NCI-H1092 (cell line): ENCODE measurements at places on chromosomes 3 and 15.

- no peak for DNase-seq
These were observed 156.6 kb downstream of the SMAD6 start for GRCh38 chr15:66858423-66859207.

- no peak for DNase-seq
These were observed 34.1 kb downstream of the SMARCC1 start for GRCh38 chr3:47747558-47747957.

GRCh38 chr3:195102609-195103467 is 168.1 kb downstream of the XXYLT1 start:
- DNase-seq, result no peak

DNA sequence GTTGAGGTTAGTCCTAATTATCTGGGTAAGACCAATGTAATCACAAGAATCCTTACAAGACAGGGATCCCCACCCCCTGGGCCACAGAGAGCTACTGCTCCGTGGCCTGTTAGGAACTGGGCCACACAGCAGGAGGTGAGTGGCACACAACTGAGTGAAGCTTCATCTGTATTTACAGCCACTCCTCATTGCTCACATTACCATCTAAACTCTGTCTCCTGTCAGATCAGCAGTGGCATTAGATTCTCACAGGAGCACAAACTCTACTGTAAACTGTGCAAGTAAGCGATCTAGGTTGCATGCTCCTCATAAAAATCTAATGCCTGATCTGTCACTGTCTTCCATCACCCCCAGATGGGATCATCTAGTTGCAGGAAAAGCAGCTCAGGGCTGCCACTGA is 58.5 kb upstream of the CRBN start:
- no peak for DNase-seq

GRCh38 chr3:142645236-142645793 is 49.1 kb downstream of the PLS1 start:
- DNase-seq, result no peak

DNA sequence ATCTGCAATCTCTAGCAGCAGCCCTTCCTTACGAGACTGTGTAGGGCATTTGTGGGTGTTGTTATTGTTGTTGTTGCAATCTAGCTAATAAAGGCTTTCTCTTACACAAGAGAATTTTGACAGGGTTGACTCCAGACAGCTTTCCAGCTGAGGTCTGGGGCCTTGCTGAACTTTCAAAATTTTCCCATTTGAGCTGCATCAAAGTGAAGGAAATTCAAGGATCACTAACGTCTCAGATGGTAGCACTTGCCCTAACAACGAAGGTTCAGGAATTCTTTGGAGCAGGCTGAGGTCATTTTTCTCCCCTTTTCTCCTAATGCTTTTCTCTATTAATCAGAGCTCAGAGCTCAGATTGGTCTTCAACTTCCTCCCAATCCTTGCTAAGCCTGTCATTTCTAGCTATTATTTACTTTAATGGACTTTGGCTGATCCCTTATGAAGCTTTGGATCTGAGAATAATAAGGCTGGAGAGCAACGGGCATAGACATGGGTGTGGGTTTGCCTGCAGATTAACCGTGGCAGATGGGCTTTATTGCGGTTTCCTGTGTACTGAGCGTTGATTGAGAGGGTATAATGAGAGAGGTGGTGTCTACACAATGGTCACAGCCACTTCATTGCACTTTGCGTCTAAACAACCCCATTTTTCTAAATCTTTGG is 614.0 kb upstream of the AGTR1 start:
- no peak for DNase-seq

- no peak for DNase-seq
These were observed 26.5 kb upstream of the ACTC1 start for GRCh38 chr15:34821831-34822230.

DNA sequence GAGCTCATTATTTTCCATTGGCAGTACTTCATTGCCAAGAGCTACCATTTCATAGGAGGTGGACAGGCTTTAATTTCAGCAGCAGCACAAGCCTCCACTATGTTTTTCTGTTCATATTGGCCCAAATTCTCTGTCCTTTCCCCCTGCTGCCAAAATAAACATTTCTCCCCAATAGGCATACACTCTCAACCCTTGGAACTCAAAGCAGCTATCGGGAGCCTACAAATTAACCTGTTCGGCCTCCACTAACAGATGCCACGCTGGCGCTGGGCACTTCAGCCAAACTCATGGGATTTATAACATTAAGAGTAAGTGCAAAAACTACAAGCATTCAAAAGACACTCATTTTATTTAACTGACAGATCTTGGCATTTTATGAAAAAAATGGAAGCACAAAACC is 95.7 kb downstream of the NSUN3 start:
- DNase-seq, result no peak

- no peak for DNase-seq
These were observed 133.6 kb downstream of the OCA2 start for GRCh38 chr15:27965546-27965945.

DNA sequence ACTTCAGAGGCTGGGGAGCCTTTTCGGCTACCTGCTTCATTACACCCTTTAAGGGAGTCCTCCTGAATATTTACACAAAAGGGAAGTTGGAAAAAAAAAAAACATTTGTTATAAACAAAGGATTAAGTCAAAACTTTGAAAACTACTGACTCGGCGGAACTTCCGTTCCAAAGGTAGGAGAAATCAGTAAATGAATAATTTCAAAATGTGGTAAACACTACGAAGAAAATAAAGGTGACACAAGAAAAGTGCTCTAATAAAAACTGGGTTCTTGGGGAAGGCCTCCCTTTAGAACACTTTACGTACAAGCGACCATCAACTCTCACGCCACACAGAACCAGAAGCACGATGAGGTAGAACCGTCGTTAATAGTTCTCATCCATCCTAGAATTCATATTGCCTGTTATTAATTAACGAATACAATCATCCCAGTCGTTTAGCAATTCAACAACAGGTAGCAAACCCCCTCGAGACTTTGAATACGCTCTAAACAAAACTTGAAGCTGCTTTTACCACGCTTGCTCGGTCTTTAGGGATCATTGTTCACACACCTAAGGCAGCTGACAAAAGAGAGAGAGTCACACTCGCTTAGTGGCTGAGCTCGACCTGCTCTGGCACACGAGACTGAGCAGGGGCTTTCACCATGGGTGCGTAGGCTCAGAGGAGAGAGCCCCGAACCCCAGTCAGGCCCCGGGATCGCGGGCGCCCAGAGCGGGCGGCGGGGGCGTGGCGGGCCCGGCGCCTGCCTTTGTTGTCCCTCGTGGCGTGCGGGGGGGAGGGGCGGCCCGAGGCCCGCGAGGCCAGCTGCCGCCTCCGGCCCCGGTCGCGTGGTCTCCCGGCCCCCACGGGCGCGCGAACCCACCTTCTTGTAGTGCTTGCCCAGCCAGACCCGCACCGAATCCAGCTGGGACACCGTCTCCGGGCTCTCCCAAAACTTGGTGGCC is 680 bp downstream of the SMARCC1 start:
- peak; percentile 27 for DNase-seq

DNA sequence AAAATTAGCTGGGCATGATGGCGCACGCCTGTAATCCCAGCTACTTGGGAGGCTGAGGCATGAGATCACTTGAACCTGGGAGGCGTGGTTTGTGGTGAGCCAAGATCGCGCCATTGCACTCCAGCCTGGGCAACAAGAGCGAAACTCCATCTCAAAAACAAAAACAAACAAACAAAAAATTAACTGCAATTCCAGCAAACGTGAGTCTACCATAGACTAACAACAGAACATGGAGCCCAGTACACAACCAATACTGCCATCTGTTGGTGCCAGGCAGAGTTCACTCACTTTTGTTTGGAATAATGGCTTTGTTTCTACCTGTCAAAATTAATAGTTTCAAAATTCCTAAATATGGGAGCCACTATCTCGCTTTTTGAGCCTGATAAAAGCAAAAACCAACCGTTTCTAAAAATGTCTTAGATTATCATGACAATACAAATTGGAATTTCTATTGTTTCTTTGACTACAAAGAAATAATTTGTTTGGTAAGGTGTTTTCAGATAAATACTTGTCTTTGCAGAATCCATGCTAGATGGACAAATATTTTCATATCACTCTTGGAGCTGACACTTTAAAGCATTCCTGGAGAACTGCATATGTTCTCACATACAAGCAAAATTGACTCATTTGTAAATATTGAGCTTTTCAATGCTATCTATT is 45.0 kb downstream of the GPR176 start:
- DNase-seq, result peak; percentile 12

- DNase-seq, result no peak
These were observed 44.7 kb upstream of the PLCL2 start for GRCh38 chr3:16840101-16840424.

GRCh38 chr3:156614642-156615511 is 59.5 kb upstream of the TIPARP start:
- no peak for DNase-seq

GRCh38 chr3:106006571-106006970 is 137.8 kb upstream of the CBLB start:
- DNase-seq, result no peak

DNA sequence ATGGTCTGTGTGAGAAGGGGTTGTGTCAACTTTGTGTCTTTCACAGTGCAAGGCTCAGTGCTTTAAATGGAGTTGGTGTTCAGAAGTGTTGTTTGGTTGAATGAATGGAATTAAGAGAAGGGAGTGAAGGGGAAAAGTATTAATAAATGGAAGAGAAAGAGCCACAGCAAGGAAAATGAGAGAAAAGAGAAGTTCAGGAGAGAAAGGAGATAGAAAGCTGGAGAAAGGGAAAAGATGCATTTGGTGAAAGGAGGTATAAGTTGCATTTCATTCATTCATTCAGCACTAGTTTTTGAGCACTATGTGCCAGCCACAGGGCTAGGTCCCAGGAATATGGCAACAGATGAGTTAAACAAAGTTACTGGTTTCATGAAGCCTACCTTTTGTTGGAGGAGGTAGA is 34.3 kb upstream of the PPP4R2 start:
- DNase-seq, result no peak

DNA sequence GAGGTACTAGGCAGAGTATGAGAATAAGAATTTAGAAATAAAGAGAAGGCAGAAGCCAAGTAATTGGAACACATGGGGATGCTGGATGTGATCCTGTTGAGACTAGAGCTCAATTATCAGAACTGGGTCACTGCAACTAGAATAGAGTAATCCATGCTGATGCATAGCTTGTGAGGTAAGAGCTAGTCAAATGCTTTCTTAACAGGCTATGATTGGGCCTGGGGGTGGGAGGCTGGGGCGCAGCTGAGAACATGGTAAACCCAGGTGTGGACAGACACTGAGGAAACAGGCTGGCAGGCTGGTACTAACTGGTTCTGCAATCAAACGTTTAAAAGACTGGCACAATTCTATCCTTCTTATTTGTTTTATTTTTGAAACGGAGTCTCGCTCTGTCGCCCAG is 50.5 kb upstream of the LRRFIP2 start:
- DNase-seq, result no peak

- DNase-seq, result no peak
These were observed 31.1 kb downstream of the OXSM start for GRCh38 chr3:25820816-25821486.

DNA sequence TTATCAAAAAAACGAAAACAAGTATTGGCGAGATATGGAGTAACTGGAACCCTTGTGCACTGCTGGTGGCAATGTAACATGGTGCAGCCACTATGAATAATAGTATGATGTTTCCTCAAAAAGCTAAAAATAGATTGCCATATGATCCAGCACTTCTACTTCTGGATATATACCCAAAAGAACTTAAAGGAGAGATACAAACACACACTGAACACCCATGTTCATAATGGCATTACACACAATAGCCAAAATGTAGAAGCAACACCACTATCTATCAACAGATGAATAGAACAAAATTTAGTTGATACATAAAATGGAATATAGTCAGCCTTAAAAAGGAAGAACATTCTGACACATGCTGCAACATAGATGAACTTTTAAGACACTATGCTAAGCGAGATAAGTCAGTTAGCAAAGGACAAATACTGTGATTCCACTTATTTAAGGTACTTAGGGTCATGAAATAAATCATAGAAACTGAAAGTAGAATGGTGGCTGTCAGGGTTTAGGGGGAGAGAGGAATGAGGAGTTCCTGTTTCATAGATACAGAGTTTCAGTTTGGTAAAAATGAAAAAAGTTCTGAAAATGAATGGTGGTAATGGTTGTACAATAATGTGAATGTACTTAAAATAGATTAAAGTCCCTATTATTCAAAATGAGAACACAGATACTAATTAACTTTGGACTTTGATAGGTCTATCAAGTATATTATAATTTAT is 59.4 kb upstream of the IMPG2 start:
- DNase-seq, result no peak

GRCh38 chr15:40328176-40328575 is 4.7 kb downstream of the INAFM2 start:
- DNase-seq, result no peak

DNA sequence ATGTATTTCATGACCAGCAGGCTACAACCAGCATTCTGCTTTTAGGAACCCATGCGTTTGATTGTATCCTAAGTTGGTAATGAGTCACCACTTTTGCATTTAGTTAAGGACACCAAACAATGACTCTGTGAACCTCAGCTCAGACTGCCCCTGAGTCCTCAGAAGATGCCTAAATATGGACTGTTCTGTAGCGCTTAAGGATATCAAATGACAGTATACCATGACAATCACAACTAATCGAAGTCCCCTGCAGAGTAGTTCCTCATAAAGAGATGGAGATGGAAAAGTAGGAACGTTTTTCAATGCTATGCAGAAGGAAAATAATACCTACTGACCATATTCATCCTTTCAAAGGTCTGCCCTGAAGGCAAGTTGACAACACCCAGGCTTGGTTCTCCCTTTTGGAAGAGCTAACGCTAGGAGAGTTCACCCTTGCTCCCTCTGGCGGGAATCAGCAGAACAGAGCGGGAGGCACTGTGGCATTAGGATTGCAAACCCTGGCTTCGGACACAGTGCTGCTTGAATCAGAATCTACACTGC is 508.6 kb downstream of the FHIT start:
- DNase-seq, result no peak

DNA sequence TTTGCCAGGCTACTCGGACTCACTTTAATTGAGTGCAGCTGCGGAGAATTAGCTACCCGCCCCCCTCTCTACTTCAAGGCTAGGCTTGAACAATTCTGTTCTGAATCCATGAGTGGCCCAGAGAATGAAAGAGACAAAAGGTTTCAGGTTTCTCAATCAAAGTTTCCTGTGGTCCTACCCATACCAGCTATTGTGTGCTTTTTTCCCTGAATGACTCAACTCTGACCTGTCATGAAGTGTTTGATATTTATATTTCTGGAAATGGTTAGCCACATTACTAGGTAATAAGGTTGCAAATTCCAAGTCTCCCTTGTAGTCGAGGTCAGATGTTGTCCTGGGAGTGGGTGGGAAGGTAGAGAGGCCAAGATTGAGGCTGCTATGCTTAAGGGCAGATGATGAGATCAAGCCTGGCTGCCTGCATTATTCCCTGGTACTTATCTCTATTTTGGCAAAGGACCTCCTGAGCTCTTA is 392.7 kb upstream of the TBL1XR1 start:
- DNase-seq, result no peak

GRCh38 chr15:33341953-33342352 is 31.2 kb downstream of the RYR3 start:
- no peak for DNase-seq
